ENCODE measurements at places on chromosomes 4 and X.

DNA sequence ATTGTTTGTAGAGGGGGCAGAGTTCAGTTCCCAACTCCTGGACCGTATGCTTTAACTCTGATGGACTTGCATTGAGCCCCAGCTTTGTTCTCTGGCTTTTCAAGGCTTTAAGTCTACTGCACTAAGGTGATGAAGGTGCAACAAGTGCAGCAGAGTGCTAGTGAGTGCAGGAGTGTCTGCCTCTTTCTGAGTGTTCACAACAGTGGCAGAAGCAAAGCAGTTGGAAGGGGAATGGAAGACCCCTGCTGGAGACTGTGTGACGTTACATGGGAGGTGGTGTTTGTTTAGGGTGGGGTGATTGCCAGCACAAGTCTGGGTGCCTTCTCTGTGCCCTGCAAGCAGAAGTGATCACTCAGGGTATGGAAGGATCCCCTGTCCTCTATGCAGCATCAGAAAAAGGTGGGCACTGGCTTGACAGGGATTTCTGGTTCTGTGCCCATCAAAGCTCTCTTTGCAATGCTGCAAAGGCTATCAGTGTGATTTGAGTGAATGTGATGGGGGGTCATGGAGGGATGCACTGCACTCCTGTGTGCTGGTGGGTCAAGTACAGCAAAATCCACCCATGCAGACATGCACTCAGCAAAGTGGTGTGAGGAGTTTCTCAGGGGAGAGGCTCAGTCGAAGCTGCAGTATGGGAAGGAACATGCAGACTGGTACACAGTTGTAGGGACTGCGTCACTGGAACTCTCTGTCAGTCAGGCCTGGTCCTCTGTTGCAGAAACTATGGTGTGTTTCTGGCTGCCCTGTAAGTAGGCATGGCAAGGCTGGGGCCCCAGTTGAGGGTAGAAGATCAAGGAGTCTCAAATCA, 70.9 kb upstream of the UGT2B7 start:
- DNase-seq: no peak

DNA sequence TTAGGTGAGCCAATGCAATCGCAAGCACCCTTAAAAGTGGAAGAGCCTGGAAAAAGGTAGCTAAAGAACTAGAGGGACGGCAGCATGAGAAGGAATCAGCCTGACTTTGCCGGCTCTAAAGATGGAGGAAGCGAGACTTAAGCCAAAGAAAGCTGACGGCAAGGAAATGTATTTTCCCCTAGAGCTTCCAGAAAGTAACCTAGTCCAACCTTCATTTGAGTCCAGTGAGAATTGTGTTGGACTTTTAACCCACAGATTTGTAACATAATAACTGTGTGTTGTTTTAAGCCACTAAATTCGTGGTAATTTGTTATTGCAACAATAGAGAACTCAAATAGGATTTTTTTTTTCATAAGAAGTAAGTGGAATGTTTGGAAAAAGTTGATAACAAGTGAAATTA, 212.7 kb upstream of the C1QTNF7 start:
- no peak for DNase-seq

GRCh38 chrX:153864101-153864500, 21.9 kb downstream of the L1CAM start:
- DNase-seq: no peak

- DNase-seq: no peak
These were observed 113.5 kb upstream of the TMEM164 start for GRCh38 chrX:109889289-109890006.

- DNase-seq: peak; percentile 13
These were observed 1.5 kb downstream of the P2RY8 start for GRCh38 chrX:1535241-1536041.

DNA sequence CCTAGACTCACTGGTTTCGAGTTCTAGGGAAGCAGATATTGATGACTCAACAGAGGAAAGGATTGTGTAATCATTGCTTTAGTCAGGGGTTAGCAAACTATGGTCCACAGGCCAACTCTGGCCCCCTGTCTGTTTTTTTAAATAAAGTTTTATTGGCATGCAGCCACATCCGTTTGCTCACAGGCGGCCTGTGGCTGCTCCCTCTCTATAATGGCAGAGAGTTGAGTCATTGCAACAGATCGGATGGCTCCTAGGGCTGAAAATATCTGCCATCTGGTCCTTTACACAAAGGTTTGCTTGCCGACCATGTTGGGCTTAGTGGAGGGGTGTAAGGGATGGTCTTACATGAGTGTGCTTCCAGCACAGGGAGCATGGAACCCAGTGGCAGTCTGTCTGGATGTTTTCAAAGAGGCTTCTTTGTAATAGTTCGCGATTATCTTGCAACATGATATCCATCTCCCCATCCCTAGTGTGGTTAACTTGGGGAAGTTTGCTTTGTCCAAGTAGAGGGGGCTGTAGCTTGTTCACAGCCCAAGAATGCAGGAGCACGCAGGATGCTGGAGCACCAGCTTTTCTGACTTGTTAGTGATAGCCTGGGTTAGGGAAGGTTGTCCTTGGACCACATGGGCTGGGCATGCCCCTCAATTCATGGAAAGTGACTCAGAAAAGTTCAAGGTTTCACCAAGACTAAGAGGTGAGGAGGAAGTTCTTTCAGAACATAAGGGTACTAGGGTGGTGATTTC, 59.3 kb upstream of the CLDN34 start:
- no peak for DNase-seq

- DNase-seq: no peak
These were observed 42.9 kb downstream of the MOSPD2 start for GRCh38 chrX:14916017-14916674.

DNA sequence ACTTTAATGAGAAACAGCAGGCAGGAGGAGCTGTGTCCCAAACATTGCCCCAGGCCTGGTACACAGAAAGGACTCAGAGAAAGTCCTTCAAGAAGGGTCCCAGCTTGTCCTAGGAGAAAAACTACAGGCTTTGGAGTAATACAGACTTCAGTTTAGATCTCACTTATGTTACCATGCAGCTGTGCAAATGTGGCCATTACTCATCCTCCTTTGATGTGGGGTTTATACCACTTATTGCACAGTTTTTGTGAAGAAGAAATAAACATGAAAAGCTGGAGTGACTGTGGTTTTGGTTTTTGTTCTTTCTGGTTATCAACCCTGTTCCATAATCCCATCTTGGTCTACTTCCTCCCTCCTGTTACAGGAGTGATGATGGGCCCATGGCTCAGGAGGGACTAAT, 8.1 kb upstream of the CYTL1 start:
- DNase-seq: no peak

DNA sequence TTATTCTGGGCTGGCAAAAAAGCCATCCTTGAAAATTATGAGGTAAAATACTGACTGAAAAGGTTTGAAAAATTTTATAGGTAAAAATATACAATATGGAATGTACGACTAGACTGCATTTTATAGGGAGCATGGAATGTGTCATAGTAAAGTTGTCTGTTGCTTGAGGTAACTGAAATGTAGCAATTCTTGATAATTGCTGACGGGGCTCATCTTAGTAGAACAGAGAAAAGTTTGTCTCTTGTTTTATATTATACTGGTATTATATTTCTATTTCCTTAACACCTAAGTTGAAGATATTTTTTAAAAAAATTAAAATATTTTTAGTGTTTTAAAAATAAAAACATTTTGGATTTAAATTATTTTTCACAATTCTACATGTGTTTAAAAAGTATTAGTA, 11.0 kb downstream of the GRIA2 start:
- no peak for DNase-seq

DNA sequence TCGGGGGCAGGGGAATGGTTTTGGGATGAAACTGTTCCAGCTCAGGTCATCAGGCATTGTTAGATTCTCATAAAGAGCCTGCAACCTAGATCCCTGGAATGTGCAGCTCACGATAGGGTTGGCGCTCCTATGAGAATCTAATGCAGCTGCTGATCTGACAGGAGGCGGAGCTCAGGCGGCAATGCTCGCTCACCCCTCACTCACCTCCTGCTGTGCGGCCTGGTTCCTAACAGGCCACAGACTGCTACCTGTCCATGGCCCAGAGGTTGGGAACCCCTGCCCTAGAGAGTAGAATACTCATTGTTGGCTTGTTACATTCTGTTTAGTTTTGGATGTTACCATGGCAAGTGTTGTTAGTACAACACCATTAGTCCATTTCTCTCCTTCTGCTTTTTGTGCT, 40.8 kb upstream of the STX18 start:
- no peak for DNase-seq

DNA sequence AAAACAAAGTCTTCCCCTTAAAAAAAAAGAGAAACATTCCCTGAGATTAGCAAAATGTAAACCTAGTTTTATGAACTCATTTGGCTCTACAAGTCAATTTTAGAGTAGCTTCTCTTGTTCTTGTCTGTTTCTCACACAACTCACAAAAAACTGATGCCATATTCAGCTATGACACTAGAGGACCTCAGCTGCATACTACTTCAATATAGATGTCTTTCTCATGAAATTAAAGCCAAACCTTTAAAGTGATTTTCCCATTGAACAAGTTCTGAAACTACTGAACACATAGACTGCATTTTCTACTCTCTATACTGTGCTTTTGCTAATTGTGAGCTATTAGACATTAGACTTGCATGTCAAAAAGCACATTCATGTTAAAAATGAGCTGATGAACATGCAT, 49.8 kb downstream of the TBCK start:
- DNase-seq: peak; percentile 65

DNA sequence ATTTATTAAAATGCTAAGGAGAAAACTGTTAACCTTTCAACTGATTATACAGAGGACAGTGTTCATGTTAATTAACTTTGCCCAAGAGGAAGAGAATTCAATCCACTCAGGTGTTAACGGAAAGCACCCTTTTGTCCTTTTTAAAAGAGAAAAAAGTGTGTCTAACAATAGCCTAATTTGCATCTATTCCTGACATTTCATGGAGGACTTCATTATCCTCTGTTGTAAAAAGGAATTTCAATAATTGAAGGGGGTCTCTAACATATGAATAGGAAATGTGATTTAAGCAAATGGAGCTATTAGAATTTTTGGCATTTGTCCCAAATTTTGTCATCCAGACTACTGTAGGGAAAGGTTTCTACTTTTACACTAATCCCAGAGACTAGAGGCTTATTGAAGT, 44.6 kb upstream of the GC start:
- no peak for DNase-seq

GRCh38 chr4:149604827-149605226, 210.8 kb downstream of the IQCM start:
- no peak for DNase-seq

GRCh38 chr4:39932776-39933402, 44.8 kb downstream of the PDS5A start:
- DNase-seq: no peak

GRCh38 chrX:111354496-111354895, 57.5 kb downstream of the DCX start:
- no peak for DNase-seq

DNA sequence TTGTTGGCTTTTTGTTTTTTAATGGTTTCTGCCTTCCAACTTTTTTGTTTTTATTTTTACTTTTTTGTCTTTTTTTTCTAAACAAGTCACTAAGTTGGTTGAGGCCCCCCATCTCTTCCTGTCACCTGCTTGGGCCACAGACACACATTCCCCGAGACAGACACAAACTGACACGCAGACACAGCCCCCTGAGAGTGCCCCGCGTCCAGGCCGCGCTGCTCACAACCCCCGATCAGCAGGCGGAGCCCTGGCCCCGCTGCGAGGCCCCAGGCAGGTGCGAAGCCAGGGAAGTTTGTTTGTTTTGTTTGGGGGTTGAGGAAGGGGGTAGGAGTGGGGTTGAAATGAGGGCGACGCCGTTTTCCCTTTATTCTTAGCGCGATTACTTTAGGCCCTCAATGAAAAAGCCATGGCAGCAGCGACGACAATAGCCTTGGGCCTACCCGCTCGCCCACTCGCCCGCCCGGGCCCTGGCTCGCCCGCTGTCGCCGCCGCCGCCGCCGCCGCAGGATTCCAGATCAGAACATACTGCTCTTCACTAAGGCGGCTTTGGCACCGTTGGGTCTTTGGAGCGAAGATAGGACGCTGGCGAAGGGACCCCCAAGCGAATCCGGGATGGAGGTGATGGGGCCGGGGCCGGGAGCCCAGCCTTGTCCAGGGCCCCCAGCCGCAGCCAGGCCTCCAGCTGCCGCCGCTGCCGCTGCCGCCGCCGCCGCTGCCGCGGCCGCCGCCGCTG, 3.1 kb downstream of the PHOX2B start:
- no peak for DNase-seq

DNA sequence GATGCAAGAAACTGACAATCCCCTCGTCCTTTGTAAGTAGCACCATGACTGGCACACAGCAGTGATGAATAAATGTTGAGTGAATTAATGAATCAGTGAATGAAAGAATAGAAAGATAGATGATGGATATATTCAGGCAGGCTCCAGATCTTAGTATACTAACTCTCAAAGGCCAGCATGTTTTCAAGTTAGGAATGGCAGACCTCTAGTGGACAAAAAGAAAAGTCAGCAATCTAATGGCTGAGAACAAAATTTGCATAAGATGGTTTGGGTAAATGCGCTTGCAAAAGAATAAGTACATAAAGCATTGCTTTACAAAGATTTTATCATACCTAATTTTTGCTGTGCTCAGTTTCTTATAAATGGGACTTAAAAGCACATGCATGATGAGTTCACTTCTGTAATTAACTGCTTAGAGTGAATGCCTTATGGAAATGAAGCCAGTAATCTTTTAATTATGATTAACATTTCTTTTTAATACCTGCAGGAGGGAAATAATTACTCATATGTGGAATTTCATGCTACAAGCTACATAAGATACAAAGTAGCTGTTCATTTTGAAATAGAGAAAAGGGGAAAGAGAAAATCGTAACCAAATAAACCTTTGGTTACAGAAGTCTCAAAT, 126.9 kb upstream of the GPRIN3 start:
- DNase-seq: no peak

GRCh38 chr4:921830-922331, 10.2 kb downstream of the GAK start:
- DNase-seq: no peak

DNA sequence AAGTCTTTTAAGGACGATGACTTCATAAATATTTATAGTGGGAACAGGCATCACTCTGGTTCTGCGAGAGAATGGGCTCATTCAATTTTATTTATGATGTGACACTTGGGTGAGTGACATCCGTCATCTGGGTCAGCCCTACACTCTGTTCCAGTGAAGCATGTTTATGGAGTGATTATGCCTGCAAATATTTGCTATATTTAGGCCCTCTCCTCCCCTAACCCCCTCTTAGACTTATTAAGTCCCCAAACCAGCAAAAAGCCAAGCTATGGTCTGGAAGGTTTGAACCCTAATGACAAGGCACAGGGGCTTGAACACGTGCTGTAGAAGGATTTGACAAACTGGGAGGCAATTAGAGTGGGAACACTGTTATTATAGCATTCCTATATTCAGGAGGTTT, 55.9 kb downstream of the C4orf51 start:
- no peak for DNase-seq

- DNase-seq: no peak
These were observed 1056.0 kb downstream of the STIM2 start for GRCh38 chr4:27916452-27917184.

GRCh38 chr4:70772929-70773555, 51.3 kb downstream of the RUFY3 start:
- DNase-seq: no peak

- DNase-seq: no peak
These were observed 72.0 kb downstream of the FAT1 start for GRCh38 chr4:186651624-186652023.

Measured in trophoblast cell (in vitro differentiated cells and primary cell).